ENCODE measurements at places on chromosomes 13 and 19.

DNA sequence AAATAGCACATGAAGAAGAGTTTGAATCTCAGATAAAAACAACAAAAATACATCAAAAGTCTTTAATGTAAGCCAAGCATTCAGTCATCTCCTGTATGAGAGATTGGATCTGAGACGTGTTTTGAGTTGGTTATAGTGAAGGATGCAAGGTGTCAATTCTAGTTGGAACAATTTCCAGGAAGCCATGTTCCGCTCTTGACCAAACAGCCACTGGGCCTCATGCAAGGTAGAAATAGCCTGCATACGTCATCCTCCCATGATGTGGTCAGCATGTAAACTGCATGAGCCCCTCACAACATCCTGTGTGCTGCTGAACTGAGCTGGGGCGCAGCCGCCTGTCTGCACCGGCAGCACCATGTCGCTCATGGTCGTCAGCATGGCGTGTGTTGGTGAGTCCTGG lies at the start of gene KIR3DL3:
Gene KIR3DL3 (plus strand): TSS at position 301 of the 400 bp plus-strand sequence. CDS start 55 bp downstream, at position 356.
- DNase-seq = no peak

DNA sequence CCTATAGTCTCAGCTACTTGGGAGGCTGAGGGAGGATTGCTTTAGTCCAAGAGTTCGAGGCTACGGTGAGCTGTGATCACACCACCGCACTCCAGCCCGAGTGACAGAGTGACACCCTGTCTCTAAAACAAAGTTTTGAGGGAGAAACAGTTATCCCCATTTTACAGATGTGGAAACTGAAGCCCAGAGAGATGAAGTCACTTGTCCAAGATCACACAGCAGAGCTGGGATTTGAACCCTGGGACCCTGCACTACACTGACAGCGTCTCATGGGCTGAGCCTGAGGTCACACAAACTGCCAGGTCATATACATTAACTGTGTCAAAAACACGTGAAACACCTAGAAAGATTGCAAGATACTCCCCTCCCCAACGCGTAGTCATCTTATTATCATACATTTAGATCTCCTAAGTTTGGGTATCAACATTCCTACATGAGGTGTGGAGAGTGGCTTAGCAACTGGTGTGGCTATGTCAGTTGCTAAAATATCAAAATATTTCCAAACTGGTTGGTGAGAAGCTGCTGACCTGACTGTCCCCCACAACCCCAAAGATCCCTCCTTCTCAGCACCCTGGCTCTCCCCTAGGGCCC lies 8.2 kb downstream of the FCGBP start:
- DNase-seq = no peak

- DNase-seq = no peak
Observed at GRCh38 chr13:58682616-58683015, 1051.1 kb downstream of the PCDH17 start.

- DNase-seq = no peak
Observed at GRCh38 chr19:16244091-16244490, 46.4 kb downstream of the AP1M1 start.

- DNase-seq = no peak
Observed at GRCh38 chr19:35320065-35320713, 8.8 kb upstream of the CD22 start.

- no peak for DNase-seq
Observed at GRCh38 chr13:75415694-75416093, 66.3 kb downstream of the TBC1D4 start.

DNA sequence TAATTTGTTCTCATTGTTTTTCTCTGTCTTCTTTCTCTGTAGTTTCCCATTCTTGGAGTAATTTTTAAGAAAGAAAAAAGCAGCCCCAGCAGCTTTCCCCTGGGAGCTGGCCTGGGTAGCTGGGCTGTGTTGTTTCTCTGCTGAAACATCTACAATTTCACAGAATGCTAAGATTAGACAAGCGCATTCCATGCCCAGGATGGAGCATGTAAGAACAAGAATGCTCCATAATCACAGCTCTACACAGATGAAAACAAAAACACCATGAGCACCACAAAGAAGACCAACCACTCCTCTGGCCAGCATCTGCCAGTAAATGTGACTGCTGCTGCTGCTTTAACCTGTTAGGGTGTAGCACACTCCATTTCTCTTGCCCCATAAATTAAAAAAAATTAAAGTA lies 239.2 kb upstream of the SLITRK1 start:
- DNase-seq = no peak

GRCh38 chr13:69654392-69654791 lies 453.2 kb upstream of the ATXN8OS start:
- DNase-seq = no peak

GRCh38 chr13:111943229-111943795 lies 123.6 kb upstream of the SOX1 start:
- no peak for DNase-seq

DNA sequence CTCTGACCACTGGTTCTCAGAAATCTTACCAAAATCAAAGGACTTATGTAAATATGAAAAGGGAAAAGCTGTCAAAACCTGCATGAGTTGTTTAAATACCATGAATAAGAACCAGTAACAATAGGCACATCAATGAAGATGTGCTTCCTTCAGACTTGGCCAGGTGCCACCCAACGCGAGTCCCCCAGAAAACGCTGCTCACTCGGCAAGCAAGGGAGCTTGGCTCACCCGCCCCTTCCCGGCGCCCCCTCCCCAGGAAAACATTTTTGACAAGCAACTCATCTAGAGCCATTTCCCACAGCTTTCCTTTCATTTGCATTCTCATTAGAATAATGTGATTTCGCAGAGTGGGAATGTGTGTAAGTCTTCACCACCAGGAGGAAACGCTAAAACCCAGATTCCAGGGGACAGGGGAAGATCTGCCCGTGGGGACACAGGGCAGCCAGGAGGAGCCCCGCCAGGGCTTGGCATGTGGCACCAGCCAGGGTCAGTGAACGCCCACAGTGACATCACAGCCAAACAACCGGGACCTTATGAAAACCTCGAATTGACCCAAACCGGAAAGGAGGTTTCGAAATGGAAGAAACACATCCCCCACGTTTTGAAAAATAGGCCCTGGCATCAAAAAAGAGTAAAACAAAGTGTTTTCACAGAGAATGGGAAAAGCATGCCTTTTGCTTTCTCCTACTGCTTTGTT lies 366.2 kb upstream of the TSHZ3 start:
- DNase-seq = no peak

- no peak for DNase-seq
Observed at GRCh38 chr13:73943965-73944233, 190.3 kb downstream of the KLF12 start.

DNA sequence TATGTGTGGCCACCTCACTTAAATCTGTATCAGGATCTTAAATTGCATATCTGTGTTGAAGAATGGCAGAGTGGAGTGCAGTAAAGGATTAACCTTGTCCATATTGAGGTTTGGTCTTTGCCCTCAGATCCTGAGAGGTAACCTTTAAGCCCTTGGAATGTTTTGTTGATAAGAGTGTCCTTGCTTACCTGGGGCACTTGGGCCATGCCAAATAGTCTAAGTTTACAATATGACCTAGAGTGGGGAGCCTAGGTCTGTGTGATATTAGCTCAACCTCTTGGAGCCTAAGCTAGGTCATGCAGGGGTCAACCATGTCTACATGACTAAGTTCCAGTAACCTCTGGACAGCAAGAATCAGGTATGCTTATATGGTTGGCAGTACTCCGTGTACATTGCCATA lies 792.5 kb downstream of the DIAPH3 start:
- no peak for DNase-seq

- no peak for DNase-seq
Observed at GRCh38 chr13:23724196-23724970, 154.2 kb downstream of the TNFRSF19 start.

- no peak for DNase-seq
Observed at GRCh38 chr19:27709496-27709895, 1503.5 kb downstream of the UQCRFS1 start.
